COR-L47 (cell line): ENCODE measurements at places on chromosomes 2 and 18.

DNA sequence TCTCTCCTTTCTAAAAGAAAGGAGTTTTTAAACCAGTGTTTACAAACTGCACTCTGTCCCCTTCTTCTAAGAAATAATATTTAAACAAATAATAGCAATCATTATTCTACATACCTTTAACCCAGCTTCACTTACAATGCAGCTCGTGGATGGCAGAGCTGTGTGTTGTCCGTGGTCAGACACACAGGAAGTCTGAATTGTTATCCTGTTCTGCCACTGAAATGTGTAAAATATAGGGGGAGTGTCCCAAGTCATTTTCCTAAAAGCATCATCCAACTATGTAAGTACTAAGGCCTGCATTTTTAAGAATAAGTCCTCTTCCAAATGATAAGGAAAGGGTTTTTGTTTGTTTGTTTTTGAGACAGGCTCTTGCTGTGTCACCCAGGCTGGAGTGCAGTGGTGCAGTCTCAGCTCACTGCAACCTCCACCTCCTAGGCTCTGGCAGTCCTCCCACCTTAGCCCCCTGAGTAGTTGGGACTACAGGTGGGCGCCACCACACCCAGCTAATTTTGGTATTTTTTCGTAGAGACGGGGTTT, 2.7 kb upstream of the PPP4R1 start:
- DNase-seq: no peak

GRCh38 chr2:19137433-19137832, 221.0 kb downstream of the OSR1 start:
- no peak for DNase-seq

GRCh38 chr2:54899576-54900200, 150.6 kb downstream of the RTN4 start:
- DNase-seq: peak; percentile 16

GRCh38 chr2:95386031-95386430, 16.5 kb upstream of the FAHD2A start:
- no peak for DNase-seq

DNA sequence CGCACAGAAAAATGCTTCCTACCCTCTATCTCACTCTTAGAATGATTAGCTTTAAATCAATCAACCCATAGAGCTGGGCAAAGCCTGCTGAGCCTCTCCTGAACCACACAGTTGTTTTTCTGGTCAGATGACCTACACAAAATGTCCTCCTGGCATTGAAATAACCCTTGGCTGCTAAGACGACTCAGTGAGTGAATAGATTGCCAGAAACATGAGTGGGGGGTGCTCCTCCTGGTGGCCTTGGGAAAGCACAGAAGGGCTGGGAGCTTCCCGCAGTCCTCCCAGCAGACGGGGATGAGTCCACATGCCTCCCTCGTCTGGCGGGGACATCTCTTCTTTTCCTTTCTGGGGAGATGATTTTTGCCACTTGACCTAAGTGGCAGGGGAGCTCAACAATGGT, 14.9 kb downstream of the MAL start:
- no peak for DNase-seq

DNA sequence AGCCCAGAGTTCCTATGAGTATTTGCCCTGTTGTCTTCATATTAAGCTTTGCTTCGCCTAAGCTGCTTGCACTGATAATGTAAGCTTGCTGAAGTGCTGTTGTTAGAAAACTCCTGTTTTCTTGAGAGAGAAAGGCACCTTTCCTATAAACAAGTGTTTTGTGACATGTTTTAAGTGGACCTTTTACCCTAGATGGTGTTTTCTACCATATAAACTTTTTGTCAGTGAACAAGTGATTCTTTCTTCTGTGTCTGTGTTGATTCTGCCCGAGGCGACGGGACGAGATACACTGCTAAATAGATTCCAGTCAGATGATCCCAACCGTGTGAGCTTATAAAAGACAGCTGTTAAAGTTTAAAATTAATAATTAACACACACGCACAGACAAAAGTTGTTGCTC, 24.1 kb downstream of the CABLES1 start:
- DNase-seq: no peak
